Activated naive CD8-positive, alpha-beta T cell treated with anti-CD3 and anti-CD28 coated beads, Interleukin-2, amount 10 ng/mL, durations not matched to agents 7 days and 5 days (primary cell): ENCODE measurements at places on chromosomes 3 and 15. TPM values are rescaled to one million over a fixed set of nuclear protein-coding genes. Genes with fewer than 3 reads are reported as not detected.

DNA sequence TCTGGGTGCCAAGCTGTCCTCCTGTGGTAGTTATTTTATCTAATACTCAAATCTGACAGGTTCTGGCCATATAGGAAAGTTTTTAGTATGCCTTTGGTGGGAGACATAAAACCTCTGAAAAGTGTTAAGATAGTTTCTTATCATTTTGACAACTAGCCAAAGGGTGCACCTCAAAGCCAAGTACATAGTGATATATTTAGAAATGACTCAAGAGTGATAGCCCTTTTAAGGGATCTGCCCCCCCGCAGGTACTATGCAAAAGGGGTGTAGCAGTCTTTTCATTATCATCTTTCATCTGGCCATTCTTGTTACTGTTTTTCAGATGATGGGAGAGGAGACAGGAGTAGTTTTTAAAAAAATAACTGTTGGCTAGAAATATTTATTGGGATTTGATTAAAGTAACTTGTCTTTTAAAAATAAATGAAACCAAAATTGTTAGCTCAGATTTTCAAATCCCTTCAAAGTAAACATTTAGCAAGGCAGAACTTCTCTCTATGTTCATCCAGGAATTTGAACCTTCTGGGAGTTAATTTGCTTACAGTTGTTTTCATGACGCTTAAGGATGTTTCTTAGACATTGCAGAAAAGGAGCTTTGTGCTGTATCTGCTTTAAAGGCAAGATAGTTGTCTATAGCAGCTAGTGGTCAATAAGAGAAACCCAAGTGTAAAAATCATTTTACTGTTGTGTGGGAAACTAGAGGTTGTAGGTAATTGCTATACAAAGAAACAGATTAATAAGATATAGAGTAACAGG lies 5.1 kb downstream of the PHLDB2 start:
- no peak for DNase-seq
- peaks cover 9% of the 10 kb centered on the region for H3K4me1 ChIP-seq
- no peak overlapping the region for H3K27ac ChIP-seq
- no peak overlapping the region for H3K4me3 ChIP-seq
- H3K27me3 ChIP-seq = peaks cover 25% of the 10 kb centered on the region
- no peaks in the 10 kb centered on the region for H3K36me3 ChIP-seq

GRCh38 chr15:26260517-26261133 lies 397.5 kb upstream of the ATP10A start:
- H3K36me3 ChIP-seq = no peaks in the 10 kb centered on the region
- H3K27ac ChIP-seq = no peak overlapping the region

Gene ABI3BP
- total RNA-seq = not detected

DNA sequence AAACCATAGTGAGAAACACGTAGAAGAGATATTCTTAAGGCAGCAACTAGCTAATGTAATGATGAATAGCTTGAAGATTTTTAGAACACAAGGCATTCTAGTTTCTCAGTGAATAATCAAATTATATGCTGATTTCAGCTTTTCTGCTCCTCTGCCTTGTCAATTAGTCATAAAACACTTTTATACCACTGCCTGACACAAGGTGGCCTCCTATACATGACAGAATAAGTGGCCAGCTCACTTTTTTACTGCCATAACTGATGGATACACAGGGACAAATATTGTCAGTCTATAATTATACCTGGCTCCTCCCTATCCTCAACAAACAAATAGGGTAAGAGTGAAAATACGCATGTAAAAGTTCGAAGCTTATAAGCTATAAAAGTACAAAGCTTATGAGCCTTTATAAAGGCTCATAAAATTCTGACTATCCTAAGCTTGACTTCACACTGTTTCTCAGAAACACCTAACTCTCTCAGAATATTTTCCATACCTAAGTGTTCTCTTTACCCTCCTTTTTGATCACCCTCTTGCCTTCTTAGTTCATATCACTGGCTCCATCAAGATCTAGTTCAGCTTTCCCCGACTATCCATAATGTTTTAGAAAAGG lies 81.6 kb downstream of the HERC1 start:
- H3K4me1 ChIP-seq = peaks cover 2% of the 10 kb centered on the region
- DNase-seq = no peak
- no peak overlapping the region for H3K27ac ChIP-seq
- no peaks in the 10 kb centered on the region for H3K27me3 ChIP-seq

Gene SEMA3F
- 0.09 TPM for total RNA-seq

DNA sequence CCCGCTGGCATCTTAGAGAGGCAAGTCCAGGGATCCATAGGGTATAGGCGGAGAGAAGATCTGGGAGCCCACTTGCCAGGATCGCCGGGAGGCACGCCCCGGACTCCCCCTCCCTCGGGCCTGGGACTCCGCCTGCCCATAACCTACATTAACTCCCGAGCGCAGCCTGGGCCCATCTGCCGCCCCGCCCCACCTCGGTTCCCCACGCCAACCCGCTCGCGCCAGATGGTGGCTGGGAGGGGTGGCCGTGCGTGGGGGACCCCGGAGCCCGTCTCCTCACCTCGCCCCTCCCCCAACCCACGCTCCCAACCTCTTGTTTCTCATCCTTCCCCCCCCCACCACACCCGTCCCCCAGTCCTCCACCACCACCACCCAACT lies 1.7 kb upstream of the DLL4 start:
- H3K27ac ChIP-seq = no peak overlapping the region
- H3K27me3 ChIP-seq = peaks cover 79% of the 10 kb centered on the region
- DNase-seq = no peak
- no peaks in the 10 kb centered on the region for H3K36me3 ChIP-seq
- peaks cover 29% of the 10 kb centered on the region for H3K4me1 ChIP-seq

DNA sequence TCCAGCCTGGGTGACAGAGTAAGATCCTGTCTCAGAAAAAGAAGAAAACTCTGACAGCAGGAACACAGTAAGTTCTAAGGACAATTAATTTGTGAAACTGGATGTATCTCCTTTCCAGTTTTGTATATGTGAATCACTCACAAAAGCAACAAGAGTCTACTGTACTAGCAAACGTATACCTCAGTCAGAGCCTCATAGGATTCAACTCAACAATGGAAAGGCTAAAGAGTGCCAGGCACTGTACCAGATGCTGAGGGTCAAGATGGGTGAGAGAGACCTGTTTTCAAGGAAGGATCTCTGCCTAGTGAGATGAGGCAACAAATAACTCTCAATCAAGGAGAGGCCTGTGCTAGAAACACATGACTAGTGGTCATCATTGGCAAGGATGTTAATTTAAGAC lies 14.9 kb downstream of the TBL1XR1 start:
- peaks cover 32% of the 10 kb centered on the region for H3K4me1 ChIP-seq
- H3K4me3 ChIP-seq = no peak overlapping the region
- H3K27me3 ChIP-seq = no peaks in the 10 kb centered on the region
- no peak overlapping the region for H3K27ac ChIP-seq
- DNase-seq = no peak

Gene ZNF660
- total RNA-seq = 0.65 TPM

DNA sequence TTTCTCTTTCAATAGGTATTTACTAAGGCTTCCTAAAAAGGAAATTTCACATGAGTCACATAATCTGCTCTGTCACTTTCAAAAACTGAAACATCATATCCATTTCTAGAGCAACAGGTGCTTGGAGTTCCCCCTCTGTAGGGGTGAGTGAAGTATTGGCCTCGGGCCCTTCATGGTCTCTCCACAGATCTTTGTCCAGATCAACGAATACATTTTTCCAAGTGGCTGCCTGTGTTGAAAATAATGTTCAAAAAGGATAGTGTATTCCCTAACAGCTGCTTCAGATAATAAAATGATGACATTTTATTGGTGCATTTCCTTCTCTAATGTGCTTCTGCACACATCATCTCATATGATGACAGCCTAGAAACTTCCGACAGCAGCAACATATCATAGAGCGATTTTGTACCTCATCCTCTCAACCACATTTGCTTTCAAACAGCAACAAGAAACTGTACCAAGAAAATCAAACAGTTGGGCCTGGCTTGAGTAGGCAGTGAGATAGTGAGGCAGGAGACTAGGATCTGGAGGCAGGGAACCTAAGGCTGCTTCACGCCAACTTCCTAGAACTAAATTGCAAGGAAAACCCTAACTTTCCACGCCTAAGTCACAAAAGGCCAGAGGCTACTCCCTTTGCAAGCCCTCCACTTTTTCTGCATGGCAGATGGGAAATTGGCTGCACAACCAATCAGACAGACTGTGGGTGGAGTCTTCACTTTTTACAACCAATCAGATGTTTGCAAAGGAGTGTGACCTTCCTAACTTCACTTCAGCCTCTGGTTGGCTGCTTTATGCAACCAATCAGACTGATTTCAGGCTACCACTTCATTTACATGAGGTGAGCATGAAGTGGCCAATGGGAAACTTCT lies 340.2 kb downstream of the LRRC3B start:
- no peak for DNase-seq
- H3K4me1 ChIP-seq = no peaks in the 10 kb centered on the region
- H3K36me3 ChIP-seq = no peaks in the 10 kb centered on the region
- no peak overlapping the region for H3K27ac ChIP-seq

Gene SLC51B
- total RNA-seq = not detected

Gene TNFAIP8L3
- total RNA-seq = 0.20 TPM
